ENCODE measurements at places on chromosomes 1 and 21. TPM values are rescaled to one million over a fixed set of nuclear protein-coding genes. Genes with fewer than 3 reads are reported as not detected.

Gene VWA5B1
- polyA plus RNA-seq, result 3.3 TPM

Gene VPS72
- polyA plus RNA-seq, result 75.9 TPM

Gene RNF186
- 0.51 TPM for polyA plus RNA-seq

Gene PLEKHA6
- 50.3 TPM for polyA plus RNA-seq

Gene HAPLN2
- 0.71 TPM for polyA plus RNA-seq

Gene CPLANE2
- polyA plus RNA-seq, result 6.3 TPM

Gene RNU1-2
- not detected for polyA plus RNA-seq

Gene PRAMEF26
- polyA plus RNA-seq, result not detected

DNA sequence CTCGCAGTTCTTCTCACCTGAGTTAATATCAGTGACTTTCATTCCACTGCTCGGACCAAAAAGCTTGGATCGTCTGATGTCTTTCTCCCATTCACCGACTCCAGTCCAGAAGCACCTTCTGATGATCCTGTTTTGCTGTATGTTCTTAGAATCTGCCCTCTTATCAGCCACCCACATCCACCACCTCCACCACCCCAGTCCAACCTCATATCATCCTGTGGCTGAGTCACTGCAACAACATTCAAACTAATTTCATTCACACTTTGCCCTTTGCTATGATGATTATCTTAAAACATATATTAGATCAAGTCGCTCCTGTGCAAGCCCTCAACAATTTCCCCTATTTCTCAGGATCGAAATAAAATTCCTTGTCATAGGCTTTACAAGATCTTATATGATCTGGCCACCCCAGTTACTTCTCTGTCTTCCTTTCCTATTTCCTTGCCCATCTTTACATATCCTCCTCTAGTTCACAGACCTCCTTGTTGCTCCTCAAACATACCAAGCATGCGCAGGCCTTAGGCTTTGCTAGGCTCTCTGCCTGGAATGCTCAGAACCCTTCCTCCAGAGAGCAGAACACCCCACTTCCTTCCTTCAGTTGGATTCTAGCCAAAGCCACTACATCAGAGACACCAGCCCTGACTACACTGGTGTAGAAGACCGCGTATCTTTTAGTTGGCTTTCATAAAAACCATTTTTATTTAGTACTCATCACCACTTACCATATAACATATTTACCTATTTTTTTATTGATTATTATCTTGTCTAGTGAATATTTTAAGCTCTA, 335.7 kb upstream of the GREM2 start:
- DNase-seq, result no peak

DNA sequence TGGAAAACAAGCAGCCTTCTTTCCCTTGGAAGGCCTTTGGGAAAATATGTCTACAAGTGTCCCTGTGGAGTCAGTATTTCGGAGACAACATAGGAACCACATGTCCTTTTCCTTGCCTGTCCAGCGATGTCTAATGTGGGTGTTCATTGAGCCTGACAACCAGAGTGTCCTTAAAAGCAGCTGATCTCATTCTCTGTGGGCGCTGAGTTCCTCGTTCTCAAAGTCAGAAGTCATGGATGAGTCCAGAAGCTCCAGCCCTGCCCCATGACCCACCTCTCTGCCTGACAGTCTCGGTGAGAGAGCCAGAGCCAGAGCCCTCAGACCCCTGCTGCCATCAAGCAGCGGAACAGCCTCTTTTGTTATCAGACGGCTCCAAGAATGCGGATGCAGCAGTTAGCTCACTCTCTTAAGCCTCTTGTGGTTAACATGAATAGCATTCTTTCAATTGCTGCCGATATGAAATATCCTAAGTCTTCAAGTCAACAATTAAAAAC, 329.2 kb downstream of the TGFB2 start:
- DNase-seq, result no peak

GRCh38 chr1:194394676-194395075, 1208.3 kb upstream of the B3GALT2 start:
- no peak for DNase-seq

DNA sequence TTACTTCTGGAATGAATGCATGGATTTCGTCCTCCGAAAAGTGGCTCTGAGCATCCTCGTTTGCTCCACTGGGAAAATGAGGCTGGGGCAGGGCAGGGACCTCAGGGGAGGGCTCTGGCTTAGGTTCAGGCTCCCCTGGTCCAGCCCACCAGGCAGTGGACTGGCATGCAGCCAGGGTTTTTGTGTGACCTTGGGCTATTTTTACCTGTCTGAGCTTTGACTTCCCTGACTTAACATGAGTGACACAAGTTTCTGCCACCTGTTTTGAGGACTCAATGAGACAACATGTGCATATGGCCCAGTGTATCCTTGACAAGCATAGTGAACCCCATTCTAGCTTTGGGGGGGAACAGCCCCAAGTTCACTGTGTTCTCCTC, 32.6 kb upstream of the EDN2 start:
- no peak for DNase-seq

DNA sequence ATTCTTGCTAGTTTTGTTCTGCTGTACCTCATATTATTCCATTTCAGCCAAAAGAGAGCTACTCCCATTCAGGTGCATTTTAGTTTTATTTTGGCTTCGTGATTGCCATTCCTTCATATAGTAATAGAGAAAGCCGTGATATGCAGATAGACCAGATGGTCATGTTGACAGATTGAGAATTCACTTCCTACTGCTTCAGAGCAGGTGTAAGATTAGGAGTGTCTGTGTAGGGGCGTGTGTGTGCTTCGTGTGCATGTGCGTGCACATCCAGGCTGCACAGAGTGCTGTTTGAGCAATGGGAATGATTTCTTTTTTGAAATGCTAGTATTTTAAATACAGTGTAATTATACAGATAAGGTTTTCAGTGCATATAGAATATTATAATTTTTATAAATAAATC, 10.3 kb downstream of the NFIA start:
- no peak for DNase-seq

DNA sequence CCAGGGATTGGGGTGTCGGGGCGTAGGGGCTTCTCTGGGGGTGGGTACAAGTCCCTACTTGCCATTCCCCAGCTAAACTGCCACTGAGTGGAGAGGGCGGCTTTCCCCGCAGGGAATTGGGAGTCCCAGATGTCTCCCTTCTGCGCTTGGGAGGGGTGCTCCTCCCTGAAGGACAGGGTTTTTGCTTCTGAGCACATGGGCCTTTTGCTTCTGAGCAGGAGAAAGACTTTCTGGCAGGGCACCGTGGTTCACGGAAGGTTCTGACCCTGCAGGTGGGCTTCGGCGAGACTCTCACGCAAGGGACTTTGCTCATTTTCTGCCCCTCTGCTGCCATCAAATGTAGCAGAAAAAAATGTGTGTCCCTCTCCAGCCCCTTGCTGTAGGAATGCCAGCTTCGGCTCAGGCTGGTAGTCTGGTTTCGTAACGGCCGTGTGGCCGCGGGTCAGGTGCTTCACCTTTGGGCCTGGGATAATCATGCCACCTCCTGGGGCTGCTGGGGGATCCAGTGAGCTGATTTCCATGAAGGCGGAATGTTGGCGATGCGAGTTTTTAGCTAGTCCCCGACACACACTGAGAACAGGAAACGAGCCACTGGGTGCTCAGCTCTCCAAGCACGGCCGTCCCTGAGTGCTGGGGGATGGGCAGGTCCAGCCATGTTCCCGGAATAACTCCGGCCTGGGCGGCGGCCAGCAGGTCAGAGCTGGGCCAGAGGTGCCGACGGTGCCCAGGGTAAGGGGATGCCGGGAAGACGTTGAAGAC, 364.0 kb downstream of the CAMTA1 start:
- peak; percentile 52 for DNase-seq

DNA sequence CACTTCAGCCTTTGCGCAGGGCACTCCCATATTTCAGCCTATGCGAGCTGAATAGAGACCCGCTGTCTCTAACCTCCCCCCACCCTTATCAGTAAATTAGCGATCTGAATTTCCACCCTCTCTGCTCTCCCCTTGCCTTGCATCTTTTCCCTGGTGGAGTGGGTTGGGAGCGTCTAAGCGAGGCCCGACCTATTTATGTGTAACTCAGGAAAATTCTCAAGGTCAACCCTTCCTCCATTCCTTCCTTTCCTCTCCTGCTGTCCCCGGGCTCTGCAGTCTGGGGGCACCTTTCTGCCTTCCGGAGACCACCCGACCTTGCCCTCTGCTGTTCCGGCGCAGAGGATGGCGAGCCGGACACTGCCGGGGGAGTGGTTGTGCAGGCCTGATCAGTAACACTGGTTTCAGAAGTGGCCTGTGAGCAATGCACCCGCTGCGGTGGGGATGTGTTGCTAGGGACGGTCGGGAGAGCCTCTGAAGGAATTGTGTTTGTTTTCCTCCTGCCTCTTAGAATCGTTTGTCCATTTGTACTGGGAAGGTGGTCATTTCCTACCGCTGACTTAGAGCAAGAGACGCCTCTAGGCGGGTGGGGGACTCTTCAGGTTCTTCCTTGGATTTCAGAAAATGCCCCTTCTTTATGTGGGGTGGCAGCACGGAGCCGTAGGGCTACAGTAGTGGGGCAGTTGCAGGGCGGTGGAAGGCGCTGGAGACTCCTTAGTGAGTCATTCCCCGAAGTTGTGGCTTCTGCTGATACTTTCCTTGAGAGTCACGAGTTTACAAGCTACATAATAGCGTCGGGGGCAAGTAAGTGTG, 513 bp downstream of the MGST3 start:
- peak; percentile 45 for DNase-seq

- DNase-seq, result no peak
Measured at GRCh38 chr1:98121646-98122045, 200.8 kb upstream of the DPYD start.

DNA sequence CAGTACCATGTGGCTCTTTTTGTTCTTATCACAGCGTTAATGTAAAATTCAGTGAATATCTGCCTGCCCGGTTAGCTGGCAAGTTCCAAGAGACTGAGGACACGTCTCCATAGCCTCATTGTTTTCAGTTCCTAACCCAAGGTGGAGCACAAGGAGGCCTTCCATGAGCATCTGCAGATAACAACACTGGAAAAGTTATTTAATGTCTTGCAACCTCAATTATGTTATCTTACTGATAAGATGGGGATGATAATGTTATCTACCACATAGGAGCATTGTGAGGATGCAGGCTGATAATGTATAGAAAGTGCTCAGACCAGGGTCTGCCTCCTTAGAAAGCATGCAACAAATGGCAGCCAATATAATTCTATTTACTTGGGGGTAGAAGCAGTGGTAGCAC, 109.6 kb upstream of the DNAH14 start:
- DNase-seq, result no peak

- DNase-seq, result no peak
Measured at GRCh38 chr1:8682573-8682972, 134.9 kb downstream of the RERE start.

- DNase-seq, result no peak
Measured at GRCh38 chr1:214476986-214477870, 74.2 kb downstream of the PTPN14 start.

DNA sequence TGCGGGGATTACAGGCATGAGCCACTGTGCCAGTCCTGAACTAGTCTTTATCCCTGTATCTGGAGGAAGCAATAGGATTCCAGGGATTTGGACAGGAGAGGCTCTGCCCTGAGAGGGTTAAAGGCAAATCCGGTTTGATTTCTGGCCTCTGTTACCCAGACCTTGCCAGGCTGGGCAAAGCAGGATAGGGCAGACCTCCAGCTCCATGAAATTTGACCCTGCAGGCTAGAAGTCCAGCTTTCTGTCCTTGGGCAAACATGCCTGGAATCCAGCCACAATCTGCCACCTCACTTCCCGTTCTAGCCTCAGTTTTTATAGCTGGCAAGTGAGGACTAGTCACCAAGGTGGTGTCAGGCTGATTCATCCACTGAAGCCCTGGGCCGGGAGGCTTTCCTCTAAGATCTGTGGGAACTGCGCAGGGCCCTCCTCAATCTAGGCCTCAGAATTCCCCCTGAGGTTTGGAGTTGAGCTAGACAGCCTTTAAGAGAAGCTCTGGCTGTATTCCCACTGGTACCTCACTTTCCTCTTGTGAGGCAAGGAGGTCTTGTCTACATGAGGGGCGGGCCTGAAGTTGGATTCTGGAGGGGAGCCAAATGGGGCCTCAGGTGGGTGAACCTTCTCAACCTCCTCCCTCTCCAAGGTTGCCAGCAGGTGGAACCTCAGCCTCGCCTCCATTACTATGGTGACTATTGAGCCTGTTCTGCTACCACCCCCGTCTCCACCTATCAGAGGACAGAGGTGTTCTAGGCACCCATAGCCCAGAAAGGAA, 7.0 kb upstream of the P3R3URF start:
- no peak for DNase-seq

DNA sequence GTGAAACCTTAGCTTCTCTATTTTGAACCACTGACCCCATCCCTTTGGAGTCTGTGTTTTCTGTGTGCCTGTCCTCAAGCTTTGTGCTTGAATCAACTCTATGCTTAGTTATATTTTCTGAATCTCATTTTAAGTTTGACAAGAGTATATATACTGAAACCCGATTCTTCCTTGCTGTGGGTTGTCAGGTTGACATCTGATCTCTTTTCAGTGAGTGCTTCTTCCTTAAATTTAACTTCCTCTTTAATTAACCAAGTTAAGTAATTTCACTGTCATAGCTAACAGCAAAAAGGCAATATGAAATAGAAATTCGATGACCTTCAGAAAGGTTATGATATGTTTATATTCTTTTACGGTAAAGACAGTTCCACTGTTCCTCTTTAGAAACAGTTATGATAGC, 69.4 kb downstream of the C1orf21 start:
- peak; percentile 8 for DNase-seq

- no peak for DNase-seq
Measured at GRCh38 chr1:157512036-157512969, 40.0 kb downstream of the FCRL5 start.

DNA sequence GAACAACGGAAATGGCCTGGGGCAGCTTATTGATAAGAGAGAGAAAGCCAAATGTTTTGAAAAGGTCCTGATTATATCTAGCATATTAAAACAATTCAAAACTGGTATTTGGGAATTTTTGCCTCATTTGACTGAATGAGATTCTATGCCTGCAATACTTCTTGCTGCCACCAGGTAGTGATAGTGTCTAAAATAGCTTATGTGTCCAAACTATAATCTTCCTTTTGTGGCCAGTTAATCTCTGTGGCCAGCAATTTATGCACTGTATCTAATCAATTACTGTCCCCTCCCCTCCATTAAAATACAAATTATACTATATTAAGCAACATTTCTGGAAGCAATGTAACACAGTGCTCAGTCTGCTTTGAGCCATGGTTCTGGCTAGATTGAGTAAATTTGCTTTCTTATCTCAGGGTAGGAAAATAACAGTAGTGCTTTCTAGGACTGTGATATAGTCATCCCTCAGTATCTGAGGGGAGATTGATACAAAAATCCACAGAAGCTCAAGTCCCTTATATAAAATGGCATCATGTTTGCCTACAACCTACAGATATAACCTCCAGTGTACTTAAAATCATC, 91.8 kb downstream of the FOXD2 start:
- DNase-seq, result no peak
